ENCODE measurements at places on chromosomes 5 and 9. TPM values are rescaled to one million over a fixed set of nuclear protein-coding genes. Genes with fewer than 3 reads are reported as not detected.

INSL4 gene
- not detected for polyA plus RNA-seq

MLANA gene
- not detected for polyA plus RNA-seq

PCDHGB2 gene
- polyA plus RNA-seq, result 1.9 TPM

HEMGN gene
- not detected for polyA plus RNA-seq

NTNG2 gene
- 1.2 TPM for polyA plus RNA-seq

GTF3C5 gene
- 78.7 TPM for polyA plus RNA-seq

CKMT2 gene
- polyA plus RNA-seq, result 5.0 TPM

ZNF189 gene
- 1.1 TPM for polyA plus RNA-seq

MYOT gene
- not detected for polyA plus RNA-seq

NME5 gene
- polyA plus RNA-seq, result 0.48 TPM

MCC gene
- 2.8 TPM for polyA plus RNA-seq

SEMA4D gene
- 34.3 TPM for polyA plus RNA-seq

NDOR1 gene
- 42.4 TPM for polyA plus RNA-seq

FBXO38 gene
- 9.0 TPM for polyA plus RNA-seq

RHOBTB3 gene
- 17.5 TPM for polyA plus RNA-seq

CDC25C gene
- polyA plus RNA-seq, result 12.1 TPM

FAM78A gene
- polyA plus RNA-seq, result 4.1 TPM

DRD1 gene
- polyA plus RNA-seq, result 0.05 TPM

MYOZ3 gene
- 12.4 TPM for polyA plus RNA-seq

C5orf58 gene
- polyA plus RNA-seq, result 0.24 TPM

SLC22A4 gene
- 0.45 TPM for polyA plus RNA-seq

GGTA1 gene
- not detected for polyA plus RNA-seq

OTULIN gene
- polyA plus RNA-seq, result 3.8 TPM

LCN12 gene
- 2.1 TPM for polyA plus RNA-seq

SPRY4 gene
- polyA plus RNA-seq, result 80.0 TPM

PCDHGA5 gene
- 1.1 TPM for polyA plus RNA-seq

THBS4 gene
- polyA plus RNA-seq, result 27.5 TPM

DPYSL3 gene
- polyA plus RNA-seq, result 379 TPM

SLC25A25 gene
- polyA plus RNA-seq, result 6.5 TPM

PLAC8L1 gene
- 0.99 TPM for polyA plus RNA-seq

GABRA1 gene
- polyA plus RNA-seq, result 4.7 TPM

C9orf50 gene
- polyA plus RNA-seq, result not detected

SUSD3 gene
- polyA plus RNA-seq, result 36.0 TPM

COL15A1 gene
- polyA plus RNA-seq, result 0.12 TPM

CAMK2A gene
- 0.16 TPM for polyA plus RNA-seq

OXCT1 gene
- polyA plus RNA-seq, result 10.1 TPM

MPDZ gene
- polyA plus RNA-seq, result 14.6 TPM

SNAPC3 gene
- 13.0 TPM for polyA plus RNA-seq

SLC25A48 gene
- polyA plus RNA-seq, result 1.3 TPM

SLC35D2 gene
- polyA plus RNA-seq, result 7.0 TPM

Measured in H1 (cell line).